WTC11 (cell line): ENCODE measurements at places on chromosomes 7 and 10.

DNA sequence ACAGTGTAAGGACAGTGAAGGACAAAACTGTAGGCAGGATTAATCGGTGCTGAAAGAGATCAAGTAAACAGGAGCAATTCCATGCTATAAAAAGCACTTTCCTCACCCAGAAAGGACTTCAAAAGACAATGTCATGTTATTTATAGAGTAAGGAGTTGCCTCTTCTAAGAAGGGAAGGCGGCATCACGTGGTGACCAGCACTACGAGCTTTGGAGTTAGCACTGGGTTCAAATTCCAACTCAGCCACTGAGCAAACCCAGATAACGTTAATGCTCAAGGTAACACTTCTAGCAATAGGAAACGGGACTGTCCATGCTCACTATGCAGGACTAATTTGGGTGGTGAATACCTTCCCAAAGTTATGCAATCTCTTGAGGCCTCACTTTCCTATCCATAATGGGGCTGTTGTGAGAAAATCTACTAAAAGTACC lies 715 bp upstream of the PANK1 start:
- DNase-seq, result no peak

DNA sequence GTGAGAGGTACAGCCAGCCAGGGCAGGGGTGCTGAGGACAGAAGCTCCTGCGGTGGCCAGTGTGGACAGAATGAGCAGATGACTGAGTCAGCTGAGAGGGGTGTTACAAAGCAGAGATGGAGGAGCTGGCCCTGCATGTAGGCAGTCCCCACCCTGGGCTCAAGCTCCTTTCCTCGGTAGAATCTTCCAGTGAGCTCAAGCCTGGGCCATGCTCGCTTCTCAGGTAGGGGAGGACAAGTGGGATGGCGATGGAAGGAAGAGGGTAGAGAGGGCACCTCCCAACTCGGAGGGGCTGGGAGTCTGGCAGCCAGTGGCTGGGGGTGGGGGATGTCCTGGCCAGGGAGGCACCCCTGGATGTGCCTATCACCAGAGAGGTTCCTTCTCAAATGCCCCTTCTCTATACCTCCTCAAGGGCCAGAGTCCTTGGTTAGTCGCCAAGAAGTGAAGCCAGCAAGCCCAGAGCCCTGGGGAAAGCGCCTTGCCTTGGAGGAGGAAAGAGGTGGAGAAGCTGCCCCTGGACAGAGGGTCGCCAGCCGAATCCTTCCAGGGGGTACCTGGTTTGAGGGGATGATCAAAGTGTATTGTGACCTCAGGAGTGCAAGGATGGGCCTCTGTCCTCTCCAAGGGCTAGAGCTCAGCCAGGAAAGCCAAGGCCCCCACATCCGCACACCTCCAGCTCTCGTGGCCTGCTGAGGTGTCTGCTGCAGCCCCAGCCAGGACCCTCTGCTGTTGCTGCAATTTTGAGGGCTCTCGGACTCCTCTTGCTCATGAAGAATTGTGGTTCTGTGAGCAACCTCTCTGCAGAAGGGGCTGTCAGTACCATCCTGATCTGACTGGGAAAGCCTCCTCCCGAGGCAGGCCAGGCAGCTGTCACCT lies 88.6 kb upstream of the MACROH2A2 start:
- DNase-seq, result no peak

DNA sequence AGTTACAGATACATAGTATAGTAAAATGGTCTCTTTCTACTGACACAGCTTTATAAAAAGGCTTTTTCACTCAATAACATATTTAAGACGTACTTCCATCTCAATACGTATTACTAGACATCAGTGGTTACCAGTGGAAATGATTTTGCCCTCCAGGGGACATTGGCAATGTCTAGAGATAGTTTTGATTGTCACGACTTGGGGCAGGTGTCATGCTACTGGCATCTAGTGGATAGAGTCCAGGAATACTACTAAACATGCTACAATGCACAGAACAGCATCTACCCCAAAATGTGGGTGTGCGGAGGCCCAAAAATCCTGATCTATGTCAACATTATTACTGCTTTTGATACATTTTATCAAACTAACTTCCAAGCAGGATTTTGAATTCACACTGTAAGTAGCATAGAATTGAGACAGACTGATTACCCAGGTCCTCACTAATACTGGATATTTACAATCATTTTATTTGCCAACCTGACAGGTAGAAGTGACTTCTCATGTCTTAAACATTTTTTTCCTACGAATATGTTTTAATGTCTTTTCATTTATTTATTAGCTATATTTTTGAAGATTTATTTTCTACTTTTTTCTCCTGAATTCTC lies 53.8 kb downstream of the HGF start:
- no peak for DNase-seq

GRCh38 chr10:90968328-90969081 lies 47.6 kb upstream of the ANKRD1 start:
- no peak for DNase-seq

GRCh38 chr7:142581341-142581740 lies 167.9 kb upstream of the PRSS1 start:
- DNase-seq, result no peak

- no peak for DNase-seq
Observed at GRCh38 chr7:138954545-138955475, 26.4 kb downstream of the KIAA1549 start.

DNA sequence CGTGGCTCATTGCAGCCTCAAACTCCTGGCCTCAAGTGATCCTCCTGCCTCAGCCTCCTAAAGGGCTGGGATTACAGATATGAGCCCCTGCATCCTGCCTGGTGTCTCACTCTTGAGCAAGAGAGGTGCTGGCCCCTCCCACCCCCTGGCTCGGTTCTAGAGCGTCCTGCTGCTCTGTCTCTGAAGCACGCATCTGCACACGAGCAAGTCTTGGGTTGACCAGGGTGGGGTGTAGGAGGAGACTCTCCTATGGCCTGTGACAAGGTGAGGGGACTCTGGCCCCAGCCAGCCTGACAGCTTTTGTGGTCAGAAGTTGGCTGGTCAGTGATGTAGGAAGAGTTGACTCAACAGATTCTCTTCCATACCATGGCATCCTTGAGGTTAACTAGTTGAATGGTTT lies 110.7 kb upstream of the CARD11 start:
- no peak for DNase-seq

DNA sequence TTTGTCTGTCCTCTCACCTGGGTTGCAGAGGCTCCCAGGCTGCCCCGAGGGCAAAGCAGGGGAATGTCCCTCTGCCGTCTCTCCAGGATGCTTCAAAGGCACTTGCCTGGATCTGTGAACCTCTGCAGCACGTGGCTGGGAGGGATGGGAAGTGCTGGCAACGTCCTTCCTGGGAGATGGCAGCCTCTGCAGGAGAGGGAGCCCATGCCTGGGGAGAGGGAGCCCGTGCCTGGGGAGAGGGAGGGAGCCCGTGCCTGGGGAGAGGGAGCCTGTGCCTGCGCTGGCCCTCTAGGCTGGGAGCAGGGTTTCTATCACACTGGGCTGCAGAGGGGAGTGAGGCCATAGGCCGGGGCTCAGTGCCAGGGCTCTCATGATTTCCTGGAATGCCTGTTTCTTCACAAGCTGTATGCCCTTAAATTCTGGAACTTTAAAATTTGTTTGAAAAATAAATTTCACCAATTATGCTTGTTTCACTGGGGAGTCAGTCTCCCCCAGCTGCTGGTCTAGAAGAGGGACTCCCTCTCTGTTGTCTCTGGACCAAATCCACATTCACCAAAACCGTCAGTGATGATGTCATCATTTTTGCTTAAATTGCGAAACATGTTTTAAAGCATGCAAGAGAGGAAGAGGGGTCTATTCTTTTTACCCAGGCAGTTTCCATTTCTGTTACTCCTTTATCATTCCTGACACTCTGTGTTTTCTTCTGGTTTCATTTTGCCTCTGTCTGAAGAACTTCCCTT lies 135.7 kb downstream of the DNAJB6 start:
- no peak for DNase-seq
